ENCODE measurements at places on chromosomes 1 and 21. TPM values are rescaled to one million over a fixed set of nuclear protein-coding genes. Genes with fewer than 3 reads are reported as not detected.

ZSCAN20 gene
- 6.0 TPM for total RNA-seq

GUCA2A gene
- total RNA-seq: not detected

BARHL2 gene
- total RNA-seq: not detected

FAM163A gene
- total RNA-seq: not detected

HPCAL4 gene
- 0.12 TPM for total RNA-seq

MANEAL gene
- total RNA-seq: 2.1 TPM

OLFML3 gene
- 623 TPM for total RNA-seq

SEC16B gene
- 1.5 TPM for total RNA-seq

RPL5 gene
- total RNA-seq: 2,096 TPM

HEYL gene
- 0.85 TPM for total RNA-seq

OR2T11 gene
- total RNA-seq: not detected

PTAFR gene
- total RNA-seq: 0.23 TPM

ADCY10 gene
- not detected for total RNA-seq

Measured in pericardium fibroblast (primary cell).